ENCODE measurements at places on chromosomes 3 and 15.

DNA sequence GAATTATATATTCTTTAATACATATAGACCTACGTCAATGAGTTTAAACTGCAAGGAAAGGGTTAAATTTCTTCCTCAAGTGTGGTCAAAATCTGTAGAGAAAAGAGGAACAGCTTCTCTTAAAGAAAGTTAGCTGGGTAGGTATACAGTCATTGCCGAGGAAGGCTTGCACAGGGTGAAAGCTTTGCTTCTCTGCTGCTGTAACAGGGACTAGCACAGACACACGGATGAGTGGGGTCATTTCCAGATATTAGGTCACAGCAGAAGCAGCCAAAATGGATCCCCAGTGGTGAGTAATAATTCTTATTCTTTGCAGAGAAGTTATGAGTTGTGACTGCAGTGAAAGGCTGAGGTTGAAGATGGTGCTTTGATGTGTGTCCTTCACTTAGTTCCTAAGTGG is at the start of gene CD86:
TSS of gene CD86 (plus strand) at position 148 of the 400 bp plus-strand sequence. CDS start at position 276, 128 bp downstream.
- DNase-seq: no peak

DNA sequence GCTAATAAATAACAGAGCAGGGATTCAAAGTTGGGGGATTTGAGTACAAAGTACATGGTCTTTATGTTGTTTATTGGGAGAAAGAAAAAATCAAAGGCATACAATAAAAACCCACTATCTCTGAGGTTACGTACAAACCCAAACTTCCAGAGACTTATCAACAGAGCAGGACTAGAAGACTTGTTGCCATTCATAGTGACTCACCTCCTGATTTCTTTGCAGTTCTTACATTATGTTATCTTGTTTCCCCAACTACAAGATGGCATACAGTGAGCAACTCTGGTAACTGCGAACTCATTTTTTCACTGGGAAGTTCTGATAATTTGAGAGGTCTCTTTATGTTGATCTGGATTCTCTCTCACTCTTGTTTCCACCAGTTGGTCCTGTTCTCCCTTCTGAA is 80.6 kb upstream of the ETV5 start:
- no peak for DNase-seq

- DNase-seq: no peak
These were observed 36.0 kb upstream of the ALDH1L1 start for GRCh38 chr3:126216416-126216815.

- no peak for DNase-seq
These were observed 46.8 kb upstream of the OTOL1 start for GRCh38 chr3:161449785-161450184.

DNA sequence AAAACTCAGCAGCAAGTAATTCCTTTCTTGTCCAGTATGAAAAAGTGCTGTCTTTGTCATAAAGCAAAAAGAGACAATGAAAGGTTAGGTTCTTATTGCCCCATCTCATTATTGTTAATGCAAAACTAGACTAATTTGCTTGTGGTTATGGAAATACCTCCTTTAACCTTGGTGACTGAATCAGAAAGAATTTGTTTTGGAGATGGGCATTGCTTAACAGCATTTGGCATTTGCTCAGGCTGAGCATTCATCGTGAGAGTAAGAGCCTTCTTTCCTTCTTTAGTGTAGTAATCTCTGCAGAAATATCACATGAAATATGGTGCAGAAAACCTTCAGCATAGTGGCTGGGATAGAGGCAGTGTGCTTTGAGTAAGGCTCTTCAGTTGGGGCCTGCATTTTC is 103.1 kb downstream of the CNTN6 start:
- no peak for DNase-seq

DNA sequence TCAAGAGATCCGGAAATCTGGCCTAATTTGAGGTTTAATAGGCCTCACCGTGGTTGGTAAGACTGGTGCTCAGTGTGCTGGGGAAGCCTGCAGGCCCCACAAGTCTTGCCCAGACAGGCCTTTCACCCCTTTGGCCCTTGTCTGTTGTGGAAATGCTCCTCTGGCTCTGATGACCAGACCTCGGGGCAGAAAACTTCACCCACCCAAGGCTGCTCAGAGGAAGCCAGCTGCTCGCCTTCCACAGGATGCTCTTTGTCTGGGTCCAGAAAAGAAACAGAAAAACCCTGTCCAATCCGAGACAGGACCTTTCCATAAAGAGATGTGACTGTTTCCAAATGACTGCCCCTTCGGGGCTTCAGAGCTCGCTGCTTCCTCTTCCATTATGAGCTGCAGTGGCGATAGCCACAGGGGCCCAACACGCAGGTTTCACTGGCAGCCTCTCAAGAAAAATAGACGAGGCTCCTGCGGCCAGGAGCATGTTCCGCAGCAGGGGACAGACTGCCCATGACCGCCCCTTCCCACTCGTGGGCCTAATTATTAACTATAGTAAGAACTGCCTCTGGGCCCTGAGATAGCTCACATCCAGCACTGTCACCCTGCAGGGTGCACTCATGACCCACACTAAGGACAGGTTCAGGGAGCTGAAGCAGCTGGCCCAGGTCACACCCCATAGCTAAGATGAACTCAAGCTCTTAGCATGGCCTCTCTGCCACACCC is 6.8 kb upstream of the SNX22 start:
- DNase-seq: no peak

DNA sequence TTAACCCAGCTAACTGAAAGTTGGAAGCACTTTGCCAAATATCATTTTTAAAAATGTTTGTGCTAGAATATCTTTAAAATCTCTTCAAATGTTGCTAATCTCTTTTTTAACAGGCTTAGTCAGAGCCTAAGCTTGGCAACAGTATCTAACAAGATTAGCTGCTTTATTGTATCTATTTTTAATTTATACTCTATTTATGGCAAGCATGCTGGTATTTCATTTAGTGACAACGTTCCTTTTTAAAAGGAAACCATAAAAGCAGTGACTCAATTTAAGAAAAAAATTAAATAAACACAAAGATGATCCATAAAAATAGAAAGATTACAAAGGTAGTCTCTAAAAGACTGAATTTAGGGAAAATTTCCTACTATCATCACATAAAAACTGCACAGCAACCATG is 40.5 kb downstream of the SLC12A6 start:
- no peak for DNase-seq

All from COR-L47 (cell line).